ENCODE measurements at places on chromosomes 3 and 15.

GRCh38 chr3:101202640-101203039 is 117.7 kb downstream of the IMPG2 start:
- no peak for DNase-seq

- DNase-seq = no peak
Measured at GRCh38 chr3:39121621-39122020, 14.1 kb downstream of the TTC21A start.

GRCh38 chr3:157259825-157260224 is 99.9 kb upstream of the CCNL1 start:
- DNase-seq = no peak

DNA sequence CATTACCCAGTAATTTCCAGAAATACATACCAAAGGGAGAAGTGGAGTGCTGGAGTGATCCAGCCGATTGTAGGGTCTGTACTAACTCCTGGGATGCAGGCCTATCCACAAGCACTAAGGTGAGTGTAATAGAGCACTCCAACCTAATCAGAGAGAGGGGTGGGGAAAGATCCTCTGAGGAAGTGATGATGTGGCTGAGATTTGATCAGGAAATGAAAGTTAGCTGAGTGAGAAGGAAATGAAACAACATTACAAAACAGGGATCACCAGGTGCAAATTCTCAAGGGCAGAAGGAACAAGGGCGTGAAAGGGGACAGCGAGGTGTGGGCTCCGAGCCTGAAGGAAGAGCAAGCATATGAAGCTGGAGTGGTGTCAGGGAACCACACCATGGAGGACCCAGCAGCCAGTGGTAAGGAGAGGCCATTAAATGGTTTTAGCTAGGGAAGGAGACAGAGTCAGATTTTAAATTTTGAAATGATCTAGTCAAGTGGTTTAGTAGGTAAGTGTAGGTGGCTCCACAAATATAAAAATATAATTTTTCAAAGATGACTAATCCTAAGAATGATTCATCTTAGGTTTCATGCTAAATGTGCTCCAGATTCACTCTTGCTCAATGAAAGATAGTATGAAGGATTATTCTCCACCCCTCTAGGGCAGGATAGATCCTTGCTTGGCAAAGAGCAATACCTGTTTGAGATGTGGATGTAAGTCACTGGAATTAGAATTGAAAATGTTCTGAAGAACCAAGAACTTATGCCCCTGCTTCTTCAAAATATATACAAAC is 348.7 kb downstream of the TBL1XR1 start:
- DNase-seq = no peak

GRCh38 chr3:56980798-56981390 is 79.6 kb upstream of the SPATA12 start:
- DNase-seq = peak; percentile 89

GRCh38 chr3:71254281-71255057 is 329.1 kb downstream of the FOXP1 start:
- no peak for DNase-seq

DNA sequence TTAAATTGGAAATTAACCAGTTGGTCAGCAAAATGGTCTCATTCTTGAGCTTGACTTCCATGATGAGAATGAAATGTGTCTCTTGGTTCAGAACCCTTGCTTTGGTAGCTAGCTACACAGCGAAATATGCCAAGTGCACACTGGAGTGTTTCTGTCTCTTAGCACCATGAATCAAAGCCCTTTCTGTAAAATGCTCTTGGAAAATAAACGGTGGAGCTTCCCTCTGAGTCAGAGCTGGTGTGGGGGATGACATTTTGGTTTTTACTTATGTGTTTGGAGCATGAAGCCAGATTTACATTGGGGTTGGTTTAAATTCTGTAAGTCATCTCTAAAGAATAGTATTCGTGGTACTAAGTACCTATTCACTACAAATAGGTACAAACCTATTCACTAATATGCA is 85.1 kb upstream of the NANOGP8 start:
- no peak for DNase-seq
